Posterior vena cava (tissue), 2 donors: ENCODE measurements at places on chromosomes 16 and 17.

GRCh38 chr17:4276514-4276913 lies 12.7 kb upstream of the ANKFY1 start:
- no peak for DNase-seq

- DNase-seq = no peak
These were observed 225.8 kb upstream of the CPHXL start for GRCh38 chr16:75952124-75952523.

DNA sequence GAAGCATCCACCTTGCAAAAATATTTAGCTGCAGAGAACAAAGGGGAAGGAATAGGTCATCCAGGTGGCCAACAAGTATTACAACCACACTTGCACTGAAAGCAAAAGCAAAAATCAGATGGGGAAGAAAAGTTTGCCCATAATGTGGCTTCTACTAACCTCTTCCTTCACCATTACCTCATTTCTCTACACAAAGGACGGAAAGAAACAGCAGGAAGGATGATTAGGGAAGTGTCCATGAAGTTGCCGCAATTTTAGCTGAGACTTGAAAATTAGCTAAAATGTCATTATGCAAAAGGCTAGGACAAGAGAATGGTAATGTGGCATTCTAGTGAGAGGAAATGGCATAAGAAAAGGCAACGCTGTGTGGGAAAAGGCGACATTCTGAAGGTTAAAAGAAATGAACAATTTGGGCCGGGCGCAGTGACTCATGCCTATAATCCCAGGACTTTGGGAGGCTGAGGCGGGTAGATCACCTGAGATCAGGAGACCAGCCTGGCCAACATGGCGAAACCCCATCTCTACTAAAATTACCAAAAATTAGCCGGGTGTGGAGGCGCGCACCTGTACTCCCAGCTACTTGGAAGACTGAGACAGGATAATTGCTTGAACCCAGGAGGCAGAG lies 13.7 kb downstream of the KANSL1 start:
- no peak for DNase-seq

DNA sequence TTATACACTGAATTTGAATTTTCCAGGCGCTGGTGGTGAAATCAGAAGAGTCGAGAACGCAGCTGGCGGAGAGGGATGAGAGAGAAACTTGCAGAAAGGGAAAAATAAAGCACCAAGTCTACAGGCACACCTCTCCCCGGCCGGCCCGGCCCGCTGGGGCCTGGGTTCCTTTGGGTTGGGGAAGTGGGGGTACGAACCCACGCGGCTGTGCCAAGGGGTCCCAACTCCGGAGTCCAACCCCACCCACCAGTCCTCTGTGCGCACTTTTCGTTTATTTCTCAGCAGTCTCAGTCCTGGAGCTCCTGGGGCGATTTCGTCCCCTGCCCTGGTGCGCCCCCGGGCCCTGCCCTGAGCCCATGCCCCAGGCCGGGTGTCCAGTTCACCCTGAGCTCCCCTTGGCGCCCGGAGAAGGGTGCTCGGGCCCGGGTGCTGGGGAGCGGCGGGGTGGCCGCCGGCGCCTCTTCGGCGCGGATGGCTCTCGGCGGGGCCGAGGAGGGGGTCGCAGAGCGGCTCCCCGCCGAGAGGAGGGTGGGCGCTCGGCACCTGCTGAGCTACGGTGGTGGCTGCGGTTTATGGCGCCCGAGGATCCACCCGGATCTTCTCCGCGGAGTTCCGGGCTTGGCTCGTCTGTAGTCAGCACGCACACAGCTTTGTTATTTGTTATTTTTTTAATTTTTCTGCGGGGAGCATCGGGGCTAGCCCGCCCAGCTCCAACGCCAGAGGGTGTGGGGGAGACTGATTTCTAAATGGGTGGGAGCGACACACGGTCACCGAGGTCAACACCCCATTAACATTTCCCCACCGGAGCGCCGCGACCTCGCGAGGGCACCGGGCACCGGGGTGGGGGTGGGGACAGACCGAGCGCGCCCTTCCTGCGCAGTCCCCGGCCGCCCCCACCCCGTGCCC lies 15.7 kb upstream of the CBX8 start:
- no peak for DNase-seq

DNA sequence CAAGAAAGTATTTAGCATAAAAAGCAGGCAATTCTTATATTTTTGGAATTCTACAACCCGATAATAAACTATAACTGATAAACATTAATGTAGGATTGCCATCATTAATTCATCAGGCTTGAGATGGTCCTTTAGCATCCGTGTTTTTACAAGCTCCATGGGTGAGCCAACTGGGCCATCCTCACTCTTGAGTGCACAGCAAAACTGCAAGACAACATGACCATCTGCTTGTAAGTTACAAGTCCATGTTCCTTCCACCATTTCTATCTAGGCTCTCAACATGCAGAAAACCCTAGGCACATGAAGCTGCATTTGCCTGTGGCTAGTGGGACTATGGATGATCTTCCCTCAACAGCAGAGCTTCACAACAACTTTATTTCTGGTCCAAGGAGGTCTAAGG lies 40.1 kb downstream of the ADAMTS18 start:
- no peak for DNase-seq

GRCh38 chr16:81106826-81107503 lies 10.8 kb upstream of the GCSH start:
- DNase-seq = peak; percentile 7

- no peak for DNase-seq
These were observed 73.0 kb downstream of the OR1D5 start for GRCh38 chr17:2990396-2990795.

GRCh38 chr17:83121921-83122820 lies 42.8 kb downstream of the METRNL start:
- peak; percentile 78 for DNase-seq

- no peak for DNase-seq
These were observed 469.5 kb upstream of the RBFOX1 start for GRCh38 chr16:6863135-6863534.

DNA sequence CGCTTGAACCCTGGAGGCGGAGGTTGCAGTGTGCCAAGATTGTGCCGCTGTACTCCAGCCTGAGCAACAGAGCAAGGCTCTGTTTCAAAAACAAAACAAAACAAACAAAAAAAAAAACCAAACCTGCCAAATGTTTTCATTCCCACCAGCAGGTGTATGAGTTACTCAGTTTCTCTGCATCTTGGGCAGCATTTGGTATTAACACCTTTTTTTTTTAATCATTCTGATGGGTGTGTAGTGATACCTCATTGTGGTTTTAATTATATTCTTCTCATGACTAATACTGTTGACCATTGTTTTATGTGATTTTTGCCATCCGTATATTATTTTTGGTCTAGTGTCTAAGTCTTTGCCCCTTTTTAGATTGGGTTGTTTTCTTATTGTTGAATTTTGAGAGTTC lies 15.3 kb downstream of the NFATC3 start:
- DNase-seq = no peak

DNA sequence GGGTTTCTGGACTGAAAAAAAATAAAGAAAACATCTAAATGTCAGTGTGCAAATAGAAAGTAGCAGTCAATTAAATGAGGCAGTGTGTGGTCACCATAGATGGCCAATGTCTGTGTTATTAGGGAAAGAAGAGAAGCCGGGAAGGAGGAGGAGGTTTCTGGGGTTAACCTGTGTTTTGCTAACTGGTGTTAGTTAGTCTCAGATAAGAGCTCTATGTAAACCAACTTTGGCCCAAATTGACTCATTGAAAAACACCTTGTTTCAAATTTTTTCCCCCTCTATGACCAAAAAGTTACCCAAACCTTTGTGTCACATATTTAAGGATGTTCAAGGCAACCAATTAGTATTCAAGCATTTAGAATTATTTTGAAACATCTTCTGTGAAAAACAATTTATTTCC lies 530.9 kb downstream of the MAF start:
- no peak for DNase-seq

GRCh38 chr16:57745768-57746167 lies 10.2 kb downstream of the KATNB1 start:
- no peak for DNase-seq

GRCh38 chr16:49750341-49751000 lies 105.4 kb downstream of the ZNF423 start:
- no peak for DNase-seq

GRCh38 chr17:38558728-38559050 lies 47.1 kb downstream of the SRCIN1 start:
- DNase-seq = no peak

- DNase-seq = no peak
These were observed 37.0 kb upstream of the ARHGAP17 start for GRCh38 chr16:25052151-25052511.

DNA sequence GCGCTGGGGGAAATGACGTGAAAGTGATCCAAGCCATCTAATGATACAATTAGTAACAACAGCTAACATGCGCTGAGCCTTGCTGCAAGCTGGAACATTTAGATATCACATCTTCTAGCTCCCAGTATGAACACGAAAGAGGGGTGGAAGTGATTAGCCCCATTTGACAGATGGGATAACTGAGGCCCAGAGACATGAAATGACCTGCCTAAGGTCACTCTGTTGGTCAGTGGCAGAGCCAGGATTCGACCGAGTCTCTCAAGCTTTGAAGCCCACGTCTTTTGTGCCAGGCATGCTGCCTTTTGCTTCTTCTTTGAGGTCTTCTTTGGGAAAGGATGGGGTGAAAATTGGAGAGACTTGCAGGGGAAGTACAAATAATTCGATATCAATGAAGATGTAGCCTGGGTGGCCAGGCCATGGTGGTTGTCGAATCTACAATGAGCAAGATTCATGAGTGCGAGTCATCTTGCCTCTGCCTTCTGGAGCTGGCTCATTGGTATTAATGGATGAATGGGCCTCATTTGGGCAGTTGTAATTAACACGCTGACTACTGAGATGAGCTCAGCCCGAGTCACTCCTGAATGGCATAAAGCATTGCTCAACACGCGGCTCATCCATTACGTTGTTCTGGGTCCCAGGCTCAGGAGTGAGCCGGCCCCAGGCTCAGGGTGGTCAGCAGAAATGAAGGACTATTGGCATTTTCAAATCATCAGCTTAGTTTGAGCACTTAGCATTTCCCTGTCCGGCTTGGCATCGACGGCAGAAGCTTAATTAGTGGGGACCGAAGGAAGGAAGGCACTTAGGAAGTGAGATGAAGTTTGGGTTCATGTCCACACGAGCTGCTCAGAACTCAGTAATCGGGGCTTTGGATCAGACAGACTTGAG lies 28.0 kb upstream of the GPRC5B start:
- DNase-seq = no peak

- no peak for DNase-seq
These were observed 5.1 kb downstream of the CBX8 start for GRCh38 chr17:79791735-79792161.

DNA sequence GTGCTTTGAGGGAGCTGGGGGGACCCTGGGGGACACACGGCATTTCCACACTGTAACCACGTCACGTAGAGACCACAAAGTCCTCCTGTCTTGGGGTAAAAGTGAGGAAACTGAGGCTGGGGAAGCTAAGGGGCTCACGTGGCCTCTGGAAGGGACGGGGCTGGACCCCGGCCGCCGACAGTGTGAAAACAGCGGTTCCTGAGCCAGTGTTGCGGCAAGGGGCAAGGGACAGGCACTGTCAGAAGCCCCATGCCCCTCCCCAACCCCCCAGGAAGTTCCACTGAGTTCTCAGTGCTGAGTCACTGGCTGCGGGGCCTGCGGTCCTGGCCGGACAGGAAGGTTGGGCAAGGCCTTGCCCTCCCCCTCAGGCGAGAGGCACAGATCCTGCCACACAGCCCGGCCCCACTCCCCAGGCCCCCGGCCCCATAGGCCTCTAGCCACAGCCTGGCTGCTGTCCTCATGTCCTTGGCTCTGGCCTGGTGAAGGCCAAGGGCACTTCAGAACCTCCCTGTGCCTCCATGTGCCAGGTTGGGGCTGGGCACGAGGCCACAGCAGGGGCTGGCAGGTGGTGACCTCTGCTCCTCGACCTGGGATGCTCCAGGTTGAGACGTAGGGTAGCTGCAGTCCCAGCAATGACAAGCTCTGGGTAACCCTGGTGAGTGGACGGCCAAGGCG lies 5.0 kb upstream of the CCDC57 start:
- DNase-seq = peak; percentile 95

DNA sequence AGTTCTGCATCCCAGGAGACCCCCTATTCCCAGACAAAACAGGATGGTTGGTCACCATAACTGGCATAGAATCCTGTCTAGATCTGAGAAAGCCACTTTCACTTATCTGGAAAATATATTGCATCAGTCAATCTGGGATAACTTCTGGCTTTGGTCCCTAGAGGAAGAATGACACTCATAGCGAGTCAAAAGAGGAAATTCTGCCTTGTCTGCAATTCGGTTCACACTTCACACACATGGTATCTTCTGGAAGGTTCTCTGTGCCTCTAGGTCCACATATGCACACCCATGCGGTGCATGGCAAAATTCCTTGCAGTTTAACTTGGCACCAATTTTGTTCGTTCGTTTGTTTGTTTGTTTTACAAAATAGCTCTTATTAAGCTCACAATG lies 49.2 kb upstream of the WSCD1 start:
- DNase-seq = no peak

GRCh38 chr17:5011928-5012327 lies 14.2 kb downstream of the KIF1C start:
- no peak for DNase-seq

GRCh38 chr17:16934836-16935235 lies 37.1 kb downstream of the TNFRSF13B start:
- DNase-seq = peak; percentile 67

DNA sequence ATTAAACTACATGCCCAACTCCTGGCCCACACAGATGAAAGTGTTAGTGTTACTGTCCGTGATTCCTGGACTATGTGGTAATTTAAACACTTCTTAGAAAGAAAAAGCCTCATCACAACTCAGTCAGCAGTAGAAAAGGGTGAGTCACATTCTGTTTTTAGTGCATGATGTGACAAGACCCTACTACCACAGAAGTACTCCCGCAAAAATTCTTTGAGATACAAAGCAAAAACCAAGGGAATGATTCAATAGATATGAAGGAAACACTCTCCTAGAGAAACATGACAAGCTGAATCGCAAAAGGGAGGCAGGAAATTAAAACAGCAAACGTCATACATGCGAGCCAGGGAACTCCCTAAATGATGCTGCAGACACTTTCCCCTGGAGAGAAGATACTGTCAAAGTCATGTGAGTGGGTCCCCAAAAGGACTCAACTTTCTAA lies 14.4 kb downstream of the SNN start:
- DNase-seq = no peak
